ENCODE measurements at places on chromosomes 7 and 10.

- peak; percentile 35 for DNase-seq
Measured at GRCh38 chr10:103849880-103850571, 5.3 kb downstream of the SH3PXD2A start.

DNA sequence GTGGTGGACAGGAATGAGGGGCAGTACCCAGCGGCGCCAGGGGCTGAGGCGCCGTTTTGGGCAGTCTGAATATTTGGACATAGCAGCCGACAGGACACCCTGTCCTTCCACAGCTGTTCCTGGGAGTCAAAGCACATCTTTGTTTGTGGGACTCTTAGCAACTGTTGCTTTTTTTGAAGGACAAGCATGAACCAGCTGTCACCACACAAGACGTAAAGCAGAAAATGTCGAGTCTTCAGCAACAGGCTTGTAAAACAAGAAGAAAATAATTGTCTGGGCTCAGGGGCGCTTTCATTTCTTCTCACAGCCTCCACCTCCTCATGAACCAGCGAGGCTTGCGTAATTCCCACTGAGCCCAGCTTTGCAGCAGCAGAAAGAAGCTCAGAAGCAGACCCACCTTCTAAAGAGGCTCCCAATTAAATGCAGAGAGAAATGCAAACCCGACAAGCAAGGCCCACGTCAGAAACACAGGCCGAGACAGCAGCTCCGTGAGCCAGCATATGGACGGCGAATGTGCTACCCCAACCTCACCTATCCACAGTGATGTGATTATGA lies 68.9 kb upstream of the DNAAF5 start:
- no peak for DNase-seq

- no peak for DNase-seq
Measured at GRCh38 chr7:119288416-119288815, 984.6 kb upstream of the KCND2 start.

DNA sequence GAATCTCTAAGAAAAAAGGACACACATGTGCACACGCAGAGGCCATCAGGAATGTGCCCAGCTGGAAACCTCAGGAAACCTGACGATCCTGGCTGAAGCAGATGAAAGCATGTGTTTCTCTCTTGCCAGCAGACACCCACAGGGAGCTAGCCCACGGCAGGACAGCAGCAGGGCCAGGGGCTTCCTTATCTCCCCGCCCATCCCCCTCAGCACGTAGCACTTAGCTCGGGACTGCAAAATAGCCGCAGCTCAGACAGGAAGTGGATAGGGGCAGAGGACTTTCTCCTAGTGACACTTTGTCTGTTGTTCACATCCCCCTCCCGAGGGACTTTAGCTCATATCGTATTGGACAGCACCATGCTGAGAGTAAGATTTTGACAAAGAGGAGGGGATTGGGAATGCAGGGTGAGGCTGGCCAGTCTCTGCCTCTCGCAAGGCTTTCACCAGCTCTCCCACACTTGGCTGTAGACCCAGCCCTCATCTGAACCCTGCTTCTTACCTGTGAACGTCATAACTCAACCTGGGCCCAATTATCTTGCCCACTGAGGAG lies 63.8 kb downstream of the MKI67 start:
- DNase-seq, result no peak

- peak; percentile 70 for DNase-seq
Measured at GRCh38 chr10:75211007-75211691, 553 bp downstream of the VDAC2 start.

DNA sequence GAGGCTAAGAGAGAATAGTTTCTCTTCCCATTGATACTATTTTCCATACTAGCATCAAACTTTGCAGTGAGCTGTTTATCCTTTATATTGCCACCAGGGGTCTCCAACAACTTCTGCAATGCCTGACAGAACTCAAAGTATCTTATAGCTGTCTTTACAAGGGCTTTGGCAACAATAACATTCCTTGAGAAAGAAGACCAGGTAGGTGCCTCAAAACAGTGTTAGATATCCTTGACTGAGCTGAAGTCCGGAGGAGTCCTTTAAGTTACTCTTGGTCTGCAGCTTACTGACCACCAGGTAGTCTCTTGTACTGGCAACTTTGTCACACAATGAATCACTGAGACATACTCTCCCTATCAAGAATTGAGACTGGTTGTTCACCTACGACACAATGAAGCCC lies 30.0 kb upstream of the TES start:
- no peak for DNase-seq

- no peak for DNase-seq
Measured at GRCh38 chr7:41046221-41046761, 656.6 kb downstream of the INHBA start.

- DNase-seq, result no peak
Measured at GRCh38 chr10:79181698-79182521, 113.1 kb downstream of the ZMIZ1 start.

DNA sequence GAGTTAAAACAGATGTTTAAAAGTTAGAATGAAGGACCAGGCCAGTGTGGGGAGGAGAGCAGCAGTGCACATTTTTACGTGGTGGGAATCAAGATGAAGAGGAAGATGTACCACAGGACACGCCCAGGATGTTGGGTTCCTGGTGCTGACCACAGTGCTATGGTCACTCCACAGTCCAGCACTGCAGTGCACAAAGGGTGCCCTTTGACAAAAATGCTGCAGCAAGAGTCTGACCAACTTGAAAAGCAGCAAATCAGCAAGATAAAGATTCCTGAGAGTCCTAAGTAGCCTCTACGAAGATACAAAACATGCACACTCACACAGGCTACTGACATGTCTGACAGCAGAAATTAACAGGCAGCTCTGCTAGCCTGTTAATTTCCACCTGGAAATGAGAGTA lies 107.1 kb downstream of the PIP4K2A start:
- DNase-seq, result no peak

DNA sequence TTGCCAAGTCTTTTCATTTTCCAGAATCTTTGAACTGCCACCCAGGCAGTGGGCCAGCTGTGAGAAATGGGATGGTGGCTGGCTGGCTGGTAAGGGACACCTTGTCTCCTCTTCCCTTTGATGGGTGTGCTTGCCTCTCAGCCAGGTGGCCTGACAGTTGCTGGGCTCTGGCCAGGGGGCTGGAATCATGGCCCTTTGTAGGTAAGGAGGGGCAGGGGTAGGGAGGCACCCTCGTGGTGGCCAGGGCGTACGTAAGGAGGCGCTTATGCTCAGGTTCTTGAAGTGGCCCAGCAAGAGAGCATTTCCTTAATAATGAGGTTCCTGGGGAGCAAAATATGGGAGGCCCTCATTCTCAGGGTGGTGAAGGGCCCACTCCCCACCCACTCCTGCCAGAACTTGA lies 33.0 kb upstream of the GOLGA7B start:
- no peak for DNase-seq

GRCh38 chr10:77406764-77407430 lies 230.7 kb downstream of the KCNMA1 start:
- DNase-seq, result no peak

GRCh38 chr10:43256531-43257346 lies 10.1 kb downstream of the RASGEF1A start:
- DNase-seq, result no peak

DNA sequence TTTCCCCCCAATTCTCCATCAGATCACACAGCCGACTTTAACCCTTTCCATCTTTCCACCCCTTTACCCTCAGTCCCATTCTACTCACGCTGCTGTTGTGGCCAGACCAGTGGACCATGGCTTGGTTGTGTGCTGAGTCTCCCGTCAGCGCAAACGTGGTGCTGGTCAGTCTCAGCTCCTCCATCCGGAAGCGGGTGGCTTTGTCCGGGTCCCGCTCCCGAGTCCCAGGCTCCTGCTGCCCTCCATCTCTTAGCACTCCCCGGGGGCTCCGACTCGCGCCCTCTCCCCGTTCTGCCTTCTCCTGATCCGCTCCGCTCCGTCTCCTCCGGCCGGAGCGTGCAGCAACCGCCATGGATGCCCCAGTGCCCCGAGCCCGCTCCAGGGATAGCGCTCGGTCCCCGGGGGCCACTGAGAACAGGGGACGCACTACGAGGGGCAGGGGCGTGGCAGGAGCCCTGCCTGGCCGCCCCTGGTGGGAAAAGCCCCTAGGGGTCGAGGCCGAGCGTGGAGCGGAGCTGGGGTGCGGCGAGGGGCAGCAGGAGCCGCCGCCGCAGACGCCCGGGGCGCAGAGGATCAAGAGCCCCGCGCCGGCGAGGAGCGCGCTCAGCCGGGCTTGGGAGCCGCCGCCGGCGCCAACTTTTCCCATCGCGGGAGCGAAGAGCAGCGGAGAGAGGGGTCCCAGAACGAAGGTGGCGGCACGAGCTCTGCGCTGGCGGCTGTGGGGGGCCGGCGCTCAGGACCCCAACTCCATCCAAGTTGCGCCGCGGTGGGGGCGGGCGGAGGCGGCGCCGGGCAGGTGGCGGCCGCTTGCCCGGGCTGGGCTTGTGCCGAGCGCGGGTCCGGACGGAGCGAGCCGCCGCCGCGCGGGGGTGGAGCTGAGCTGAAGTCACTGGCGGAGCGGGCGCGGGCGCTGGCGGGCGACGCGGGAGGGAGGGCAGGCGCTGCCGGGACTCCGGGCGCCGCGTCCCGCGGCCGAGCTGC lies at the start of gene SORCS1:
Gene SORCS1 (minus strand): TSS at position 826 of the 981 bp plus-strand sequence.
- peak; percentile 23 for DNase-seq

- no peak for DNase-seq
Measured at GRCh38 chr7:24843821-24844434, 86.7 kb upstream of the GSDME start.

DNA sequence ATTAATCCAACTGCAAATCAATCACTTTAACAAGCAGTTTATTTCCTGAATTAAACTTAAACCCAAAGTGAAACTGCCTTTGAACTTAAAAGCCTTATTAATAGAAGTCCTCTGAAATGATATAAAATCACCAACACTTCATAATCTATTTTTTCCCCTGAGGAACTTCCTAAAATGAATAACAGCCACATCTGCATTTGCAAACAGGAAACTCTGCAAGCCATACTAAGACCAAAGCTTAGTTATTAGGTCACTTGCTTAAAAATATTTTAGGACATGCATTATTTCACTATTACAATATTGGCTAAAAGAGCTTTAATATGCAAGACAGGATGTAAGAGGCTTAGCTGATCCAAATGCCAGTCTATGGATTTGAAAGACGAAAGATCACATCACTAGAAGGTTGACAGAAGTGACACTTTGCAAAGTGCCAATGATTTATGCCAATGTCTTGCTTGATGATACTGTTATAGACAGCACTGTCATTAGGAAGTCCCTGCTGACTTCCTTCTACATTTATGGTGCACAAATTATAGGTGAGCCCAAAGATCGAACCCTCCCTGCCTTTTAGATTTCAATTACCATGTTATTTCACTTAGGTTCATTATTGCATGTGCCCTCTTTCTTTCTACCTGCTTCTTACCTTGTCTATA lies 99.9 kb upstream of the SKAP2 start:
- no peak for DNase-seq

GRCh38 chr7:72805526-72806494 lies 22.2 kb downstream of the TYW1B start:
- no peak for DNase-seq

GRCh38 chr7:89927762-89928161 lies 226.5 kb upstream of the STEAP1 start:
- DNase-seq, result no peak

GRCh38 chr7:32158076-32158475 lies 87.9 kb upstream of the PDE1C start:
- DNase-seq, result no peak

DNA sequence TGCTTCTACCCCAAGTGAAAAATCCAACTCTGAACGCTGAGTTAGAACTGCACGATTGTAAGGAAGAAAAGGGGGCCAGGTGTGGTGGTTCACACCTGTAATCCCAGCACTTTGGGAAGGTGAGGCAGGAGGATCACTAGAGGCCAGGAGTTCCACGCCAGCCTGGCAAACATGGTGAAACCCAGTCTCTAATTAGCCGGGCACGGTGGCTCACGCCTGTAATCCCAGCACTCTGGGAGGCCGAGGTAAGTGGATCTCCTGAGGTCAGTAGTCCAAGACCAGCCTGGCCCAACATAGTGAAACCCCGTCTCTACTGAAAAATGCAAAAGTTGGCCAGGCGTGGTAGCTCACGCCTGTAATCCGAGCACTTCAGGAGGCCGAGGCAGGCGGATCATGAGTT lies 9.0 kb downstream of the GUSB start:
- DNase-seq, result no peak

DNA sequence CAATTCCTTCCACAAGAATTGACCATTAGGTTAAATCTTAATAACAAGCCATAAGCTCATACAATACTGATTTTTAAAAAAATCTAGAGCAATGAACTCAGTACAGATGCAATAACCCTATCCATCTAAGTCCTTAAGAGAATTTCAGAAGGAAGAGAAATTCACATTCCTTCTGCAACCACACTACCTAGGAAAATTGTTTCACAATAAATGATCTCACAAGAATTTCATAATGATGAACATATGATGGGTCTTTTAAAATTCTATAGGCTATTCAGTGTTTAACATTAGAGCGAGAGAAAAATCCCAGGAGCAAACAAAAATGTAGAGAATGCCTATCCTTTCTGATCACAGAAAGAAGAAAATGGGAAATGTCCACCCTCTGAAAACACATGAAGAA lies 70.0 kb upstream of the MAGI2 start:
- DNase-seq, result no peak

GRCh38 chr10:114767986-114768821 lies 53.4 kb upstream of the FHIP2A start:
- peak; percentile 28 for DNase-seq

- DNase-seq, result no peak
Measured at GRCh38 chr10:101035916-101036702, 5.1 kb downstream of the SFXN3 start.

DNA sequence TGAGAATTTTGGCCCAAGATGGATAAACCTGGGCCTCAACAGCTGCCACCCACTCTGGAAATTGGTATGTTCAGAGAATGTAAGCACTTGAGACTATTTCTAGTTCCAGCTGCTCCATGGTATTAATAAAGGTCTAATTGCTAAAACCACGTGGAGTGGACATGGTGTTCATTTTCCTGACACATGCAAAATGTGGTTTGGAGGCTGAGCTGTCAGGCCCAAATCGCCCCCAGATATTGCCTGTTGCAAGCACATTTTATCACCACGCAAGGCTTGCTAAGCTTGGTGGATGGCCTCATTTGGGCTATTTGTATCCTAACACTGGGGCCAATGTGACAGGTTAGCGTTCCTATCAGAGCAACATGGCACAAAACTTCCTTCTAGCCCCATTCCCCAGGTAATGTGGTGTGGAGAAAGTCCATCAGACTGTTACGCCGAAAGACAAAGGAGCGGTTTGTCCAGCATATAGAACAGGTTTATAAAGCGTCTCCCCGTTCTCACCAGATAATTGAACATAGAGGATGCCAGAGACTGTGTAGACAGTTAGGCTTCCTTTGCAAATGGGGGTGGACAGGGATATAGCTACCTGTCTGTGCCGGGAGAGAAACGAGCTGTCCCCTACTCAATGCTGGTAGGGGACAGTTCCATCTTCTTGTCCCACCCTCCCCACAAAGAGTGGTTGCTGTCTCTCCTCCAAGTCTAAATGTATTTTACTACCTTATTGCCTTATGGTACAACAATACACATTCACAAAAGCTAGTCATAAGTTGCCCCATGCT lies 78.0 kb upstream of the ANKRD1 start:
- DNase-seq, result no peak

GRCh38 chr7:155217634-155218033 lies 80.0 kb upstream of the INSIG1 start:
- DNase-seq, result no peak
